ENCODE measurements at places on chromosomes 6 and 20. TPM values are rescaled to one million over a fixed set of nuclear protein-coding genes. Genes with fewer than 3 reads are reported as not detected.

TMEM14B gene
- total RNA-seq: 139 TPM

IMPG1 gene
- total RNA-seq: not detected

ELOVL4 gene
- 1.6 TPM for total RNA-seq

NFATC2 gene
- total RNA-seq: 9.3 TPM

DPPA5 gene
- not detected for total RNA-seq

CGA gene
- 0.23 TPM for total RNA-seq

RAET1E gene
- total RNA-seq: 3.4 TPM

SLC22A3 gene
- total RNA-seq: 40.2 TPM

FABP7 gene
- total RNA-seq: not detected

ABCF1 gene
- total RNA-seq: 54.0 TPM

BMP7 gene
- 0.34 TPM for total RNA-seq

PSMB9 gene
- 24.5 TPM for total RNA-seq

CENPQ gene
- total RNA-seq: 6.1 TPM

MCCD1 gene
- total RNA-seq: not detected

IRF4 gene
- 0.46 TPM for total RNA-seq

UST gene
- 3.9 TPM for total RNA-seq

HTR1B gene
- 0.19 TPM for total RNA-seq

AURKA gene
- 105 TPM for total RNA-seq

TRIM31 gene
- 1.3 TPM for total RNA-seq

SEMG1 gene
- not detected for total RNA-seq

NRSN1 gene
- total RNA-seq: not detected

All from A549 treated with Mapracorat at 1 μM for 4 hours (cell line).